ENCODE measurements at places on chromosomes 2 and 18.

GRCh38 chr2:45938649-45939511, 287.4 kb downstream of the PRKCE start:
- no peak for DNase-seq

DNA sequence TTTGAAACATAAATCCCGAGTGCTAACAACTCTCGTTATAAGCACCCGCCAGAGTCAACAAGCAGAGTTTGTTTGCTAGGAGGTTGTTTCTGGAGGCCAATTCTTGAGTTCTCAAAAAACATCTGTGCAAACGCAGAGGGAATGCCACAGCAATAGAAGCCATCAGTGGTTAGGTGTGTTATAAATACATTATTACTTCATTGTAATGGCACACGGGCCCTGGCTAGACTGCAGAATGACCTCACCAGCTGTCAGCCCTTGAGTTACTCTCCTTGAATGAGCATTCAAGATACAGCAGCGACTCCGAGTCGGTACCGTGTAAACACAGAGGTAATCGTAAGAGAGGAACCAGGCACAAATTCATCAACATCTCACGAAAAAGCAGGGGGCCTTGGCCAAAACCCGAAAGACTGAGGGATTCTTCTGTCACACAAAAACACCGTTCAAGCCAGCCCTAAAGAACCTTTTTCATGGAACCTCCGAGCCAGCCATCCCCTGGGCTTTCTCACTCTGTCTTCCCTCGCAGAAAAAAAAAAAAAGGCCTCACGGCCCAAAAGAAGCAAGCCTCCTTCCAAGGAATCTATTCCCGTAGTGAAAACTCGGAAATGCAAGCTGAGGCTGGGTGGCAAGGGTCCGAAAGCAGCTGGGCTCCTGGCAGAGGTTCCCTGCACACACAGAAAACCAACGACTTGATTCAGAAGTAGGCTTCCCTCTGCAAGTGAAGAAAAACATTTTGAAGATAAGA, 133.7 kb upstream of the MEIS1 start:
- DNase-seq, result no peak

- DNase-seq, result no peak
Observed at GRCh38 chr2:201779901-201780673, 646 bp downstream of the ALS2 start.

DNA sequence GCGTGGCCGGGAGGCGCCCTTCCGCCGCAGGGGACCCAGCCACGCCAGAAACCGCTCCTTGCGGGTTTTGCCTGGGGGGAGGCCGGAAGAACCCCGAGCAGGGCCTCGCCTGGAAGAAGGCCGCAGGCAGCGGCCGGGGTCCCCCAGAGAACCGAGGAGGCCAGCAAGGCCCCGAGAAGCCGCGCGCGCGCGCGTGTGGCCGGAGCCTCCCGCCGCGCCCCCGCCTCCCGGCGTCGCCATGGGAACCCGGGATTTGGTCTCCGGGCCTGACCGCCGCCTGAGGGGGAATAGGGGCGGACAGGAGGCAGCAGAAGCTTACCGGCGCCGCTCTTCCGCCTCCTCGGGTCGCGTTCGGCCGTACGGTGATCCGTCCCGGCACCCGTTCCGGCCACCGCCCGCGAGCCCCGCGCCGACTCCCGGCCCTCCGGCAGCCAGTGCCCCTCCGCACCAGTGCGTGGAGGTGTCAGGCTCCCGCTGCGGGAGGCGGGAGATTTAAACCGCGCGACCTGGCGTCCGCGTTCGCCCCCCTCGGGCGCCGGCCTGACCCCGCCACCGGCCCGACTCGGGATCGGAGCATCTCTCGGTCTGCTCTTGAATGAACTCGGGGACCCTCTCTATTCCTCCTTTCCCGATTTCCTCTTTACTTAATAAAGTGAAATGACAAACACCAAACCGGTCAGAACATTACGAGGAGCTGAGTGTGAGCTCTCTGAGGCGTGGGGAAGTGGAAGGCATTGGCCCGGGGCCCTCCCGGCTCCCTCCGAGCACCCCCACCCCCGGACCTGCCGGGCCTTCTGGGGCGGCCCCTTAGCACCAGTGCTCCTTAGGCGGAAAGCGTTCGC, at the start of gene ICA1L:
Gene ICA1L (minus strand): TSS at position 467 of the 842 bp plus-strand sequence. CDS start 42,757 bp downstream, outside the sequence.
- peak; percentile 51 for DNase-seq

DNA sequence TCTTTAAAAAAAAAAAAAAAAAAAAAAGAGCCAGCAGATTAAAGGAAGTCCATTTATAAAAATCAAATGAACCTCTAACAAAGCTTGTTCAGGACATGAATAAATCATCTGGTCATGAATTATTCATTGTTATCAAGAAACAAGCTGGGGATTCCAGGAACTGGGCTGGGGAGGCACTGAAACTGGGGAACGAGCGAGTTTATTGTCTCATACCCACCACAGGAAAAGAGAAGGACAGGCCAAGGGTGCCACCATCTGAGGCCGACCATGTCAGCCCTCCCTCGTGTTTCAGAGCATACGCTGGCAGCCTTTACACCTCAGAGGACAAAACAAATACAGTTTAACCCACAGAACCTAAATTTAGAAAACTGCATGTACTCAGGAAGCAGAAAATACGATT, 164.2 kb downstream of the VWC2L start:
- DNase-seq, result no peak

Measured in activated T-cell treated with anti-CD3 and anti-CD28 coated beads for 48 hours (primary cell).